IPS DF 6.9 (cell line): ENCODE measurements at places on chromosomes 1 and 21.
A peak's percentile ranks its signal among the peaks of the same experiment; 100 is the strongest.

GRCh38 chr1:108051631-108052377 lies 86.8 kb upstream of the VAV3 start:
- DNase-seq = no peak

DNA sequence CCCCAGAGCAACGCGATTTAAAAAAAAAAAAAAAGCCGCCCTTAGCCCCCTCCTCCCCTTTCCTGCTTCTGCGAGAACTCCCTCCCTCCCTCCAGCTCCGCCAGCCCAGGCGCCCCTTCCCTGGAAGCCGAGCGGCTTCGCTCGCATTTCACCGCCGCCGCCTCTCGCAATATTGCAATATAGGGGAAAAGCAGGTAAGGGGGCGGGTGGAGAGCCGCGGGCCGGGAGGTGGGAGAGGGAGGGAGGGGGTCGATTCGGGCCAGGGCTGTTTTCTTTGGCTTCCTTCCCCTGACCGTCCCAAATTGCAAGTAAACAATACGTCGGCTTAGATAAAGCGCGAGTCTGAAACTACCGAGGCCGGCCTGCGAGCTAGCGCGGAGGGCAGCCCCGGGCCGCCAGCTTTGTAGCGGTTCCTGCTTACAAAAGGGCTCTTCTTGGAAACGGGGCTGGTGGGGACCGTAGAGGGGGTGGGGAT lies 408 bp downstream of the LMO4 start:
- DNase-seq = no peak

DNA sequence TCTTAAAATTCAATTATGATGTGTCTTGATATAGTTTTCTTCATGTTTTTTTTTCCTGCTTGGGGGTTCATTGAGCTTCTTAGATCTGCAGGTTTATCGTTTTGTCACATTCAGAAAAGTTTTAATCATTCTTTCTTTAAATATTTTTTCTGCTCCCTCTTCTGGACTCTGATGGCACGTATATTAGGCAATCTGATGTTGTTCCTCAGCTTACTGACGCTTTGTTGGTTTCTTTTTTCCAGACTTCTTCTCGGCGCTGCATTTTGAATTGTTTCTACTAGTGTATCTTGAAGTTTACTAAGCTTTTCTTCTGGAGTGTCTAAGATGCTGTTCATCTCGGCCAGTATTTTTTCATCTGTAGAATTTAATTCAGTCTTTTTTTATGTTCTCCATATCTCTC lies 44.8 kb upstream of the FMOD start:
- no peak for DNase-seq

GRCh38 chr1:40766017-40766416 lies 17.6 kb upstream of the KCNQ4 start:
- DNase-seq = no peak

- DNase-seq = no peak
Measured at GRCh38 chr1:5274527-5274926, 620.1 kb downstream of the AJAP1 start.

- DNase-seq = no peak
Measured at GRCh38 chr1:40248412-40248811, 675 bp downstream of the TMCO2 start.

DNA sequence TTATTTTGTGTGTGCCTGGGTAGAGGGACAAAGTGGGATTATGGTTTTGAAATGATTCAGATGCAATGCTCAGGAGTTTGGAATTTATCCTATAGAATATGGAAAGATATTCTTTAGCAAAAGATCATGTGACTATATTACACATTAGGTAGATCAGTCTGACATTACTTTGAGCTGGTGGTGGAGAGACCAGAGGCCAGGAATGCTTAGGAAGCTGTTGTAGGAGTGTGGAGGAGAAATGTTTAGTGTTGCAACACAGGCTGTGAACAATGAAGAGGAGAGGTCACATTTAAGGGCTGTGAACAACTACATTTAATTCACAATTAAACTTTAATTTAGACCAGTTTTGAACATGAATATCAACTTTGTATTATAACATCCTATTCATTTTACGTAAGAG lies 45.3 kb upstream of the PODN start:
- DNase-seq = no peak

- DNase-seq = peak; percentile 43
Measured at GRCh38 chr21:32096411-32096810, 182.4 kb downstream of the MIS18A start.

- DNase-seq = no peak
Measured at GRCh38 chr1:206970446-206970845, at the start of gene FCAMR. Gene FCAMR (minus strand): TSS chr1:206970460. CDS start chr1:206970125, 335 bp downstream.

DNA sequence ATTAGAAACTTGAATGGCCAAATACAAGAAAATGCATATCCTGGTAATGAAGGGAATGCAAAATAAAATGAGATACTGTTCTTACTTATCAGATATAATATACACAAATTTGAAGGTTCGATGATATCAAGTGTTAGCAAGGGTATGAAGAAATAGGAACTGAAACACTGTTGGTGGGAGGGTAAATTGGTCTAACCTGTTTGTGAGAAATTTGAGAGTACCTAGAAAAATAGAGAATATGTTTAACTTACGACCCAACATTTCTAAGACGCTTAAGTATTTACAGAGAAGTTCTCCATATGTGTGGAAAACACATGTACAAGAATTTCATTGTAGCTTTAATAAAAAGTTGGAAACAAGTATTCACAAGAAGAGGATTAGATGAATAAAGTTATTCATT lies 25.9 kb downstream of the ATG4C start:
- DNase-seq = no peak

DNA sequence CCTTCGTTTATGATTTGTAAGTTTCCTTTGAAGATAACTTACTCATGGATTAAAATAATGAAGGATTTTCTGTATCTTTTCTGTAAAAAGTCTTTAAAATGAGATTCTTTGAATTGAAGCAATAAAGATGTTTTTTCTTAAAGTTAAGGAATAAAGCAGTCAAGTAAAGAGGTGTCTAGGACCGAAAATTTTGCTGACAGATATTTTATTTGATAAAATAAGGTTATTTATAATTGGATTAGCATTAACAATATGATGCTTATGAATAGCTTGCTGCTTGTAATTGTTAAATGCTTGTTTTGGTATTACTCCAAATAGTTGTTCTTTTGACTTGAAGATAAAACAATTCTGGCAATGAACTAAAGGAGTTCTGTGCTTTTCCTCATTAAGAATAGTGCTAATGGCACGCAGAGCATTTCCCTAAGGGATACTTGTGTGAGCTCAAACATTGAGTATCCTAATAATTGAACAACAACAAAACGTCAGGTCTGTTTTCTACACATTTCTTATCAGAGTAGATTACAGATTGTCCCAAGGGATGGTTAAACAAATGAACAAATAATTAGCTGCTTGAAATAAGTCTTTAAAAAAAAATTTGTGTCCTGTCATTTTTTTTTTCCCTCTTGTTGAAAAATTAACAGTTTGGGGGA lies 16.6 kb downstream of the TSNAX start:
- no peak for DNase-seq

DNA sequence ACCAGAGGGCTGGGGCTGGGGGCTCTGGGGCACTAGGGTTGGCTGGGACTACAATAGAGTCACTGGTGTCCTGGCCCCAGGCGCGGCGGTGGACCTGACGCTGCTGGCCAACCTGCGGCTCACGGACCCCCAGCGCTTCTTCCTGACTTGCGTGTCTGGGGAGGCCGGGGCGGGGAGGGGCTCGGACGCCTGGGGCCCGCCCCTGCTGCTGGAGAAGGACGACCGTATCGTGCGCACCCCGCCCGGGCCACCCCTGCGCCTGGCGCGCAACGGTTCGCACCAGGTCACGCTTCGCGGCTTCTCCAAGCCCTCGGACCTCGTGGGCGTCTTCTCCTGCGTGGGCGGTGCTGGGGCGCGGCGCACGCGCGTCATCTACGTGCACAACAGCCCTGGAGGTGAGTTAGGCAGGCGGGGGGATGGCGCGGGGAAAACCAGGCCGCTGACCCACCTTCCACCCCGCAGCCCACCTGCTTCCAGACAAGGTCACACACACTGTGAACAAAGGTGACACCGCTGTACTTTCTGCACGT lies 4.1 kb downstream of the TIE1 start:
- no peak for DNase-seq
